ENCODE measurements at places on chromosomes 16 and 17.

- DNase-seq = no peak
Measured at GRCh38 chr16:1794221-1794871, 841 bp upstream of the IGFALS start.

DNA sequence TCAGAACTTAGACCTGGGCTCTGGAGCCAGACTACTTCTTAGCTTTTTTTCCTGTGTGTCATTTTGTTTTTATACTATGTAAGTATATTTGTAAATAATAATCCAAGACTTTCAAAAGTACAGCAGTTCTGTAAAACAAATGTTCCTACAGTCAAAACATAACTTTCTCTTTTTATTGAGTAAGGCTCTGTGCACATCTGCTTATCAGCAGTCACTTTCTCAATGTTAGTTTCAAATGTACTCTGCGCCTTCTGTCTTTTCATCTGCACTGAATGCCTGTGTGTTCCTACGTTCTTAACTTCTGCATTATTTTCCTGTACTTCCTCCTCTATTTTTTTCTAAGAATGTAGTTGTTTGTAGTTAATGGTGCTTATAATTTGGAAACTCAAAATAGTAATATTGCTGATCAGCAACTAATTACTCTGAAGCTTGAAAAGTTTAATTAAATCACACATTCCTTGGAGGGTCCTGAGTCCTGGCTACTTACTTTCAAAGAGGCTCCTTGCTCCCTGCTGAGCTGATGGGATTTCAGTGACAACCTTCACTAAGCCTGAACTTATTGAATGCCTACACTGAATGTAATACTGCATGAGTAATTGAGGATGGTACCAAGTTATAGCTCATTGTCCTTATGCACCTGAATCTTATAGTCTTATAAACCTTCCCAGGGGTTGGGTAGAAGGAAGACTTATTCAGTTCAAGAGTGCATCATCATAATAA lies 329.9 kb downstream of the KCNJ2 start:
- no peak for DNase-seq

DNA sequence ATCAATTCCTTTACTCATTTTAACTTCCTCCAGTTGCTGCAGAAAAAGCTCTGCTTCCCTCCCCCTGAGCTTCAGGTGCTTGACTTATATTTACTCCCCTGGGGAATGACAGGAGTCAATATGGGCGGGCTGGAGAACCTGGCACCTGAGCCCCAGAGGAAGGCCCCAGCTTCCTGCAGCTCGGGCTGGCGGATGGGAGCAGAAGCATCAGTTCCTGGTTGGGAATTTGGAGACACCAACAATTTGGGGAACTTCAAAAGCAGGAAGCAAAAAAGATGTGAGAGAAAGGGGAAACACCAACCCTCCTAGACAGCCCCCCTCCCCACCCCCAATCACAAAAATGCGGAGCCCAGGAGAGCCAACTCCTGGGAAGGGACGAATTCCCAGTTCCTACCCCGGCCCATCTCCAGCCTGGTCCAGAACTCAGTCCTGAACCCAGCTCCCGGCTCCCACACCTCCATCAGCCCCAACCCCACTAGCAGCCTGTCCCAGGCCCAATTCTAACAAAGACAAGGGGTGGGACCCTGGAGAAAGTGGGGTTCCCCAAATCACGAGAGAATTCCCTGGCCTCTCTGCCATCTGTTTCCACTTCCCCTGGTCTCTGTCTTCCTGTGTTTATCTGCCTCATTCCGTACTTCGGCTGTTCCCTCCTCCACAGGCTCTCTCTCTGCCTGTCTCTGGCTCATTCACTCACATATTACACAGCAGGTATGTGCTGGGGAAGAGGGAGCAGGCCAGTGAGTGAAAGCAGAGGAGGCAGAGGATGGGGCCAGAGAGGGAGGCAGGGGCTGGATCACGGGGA lies 16.2 kb upstream of the ASGR2 start:
- no peak for DNase-seq

GRCh38 chr17:17413821-17414220 lies 63.0 kb upstream of the MED9 start:
- no peak for DNase-seq

- no peak for DNase-seq
Measured at GRCh38 chr17:17702449-17703139, 21.3 kb downstream of the RAI1 start.
